ENCODE measurements at places on chromosomes 13 and 19.

GRCh38 chr13:52931539-52932431 lies 83.3 kb upstream of the PCDH8 start:
- no peak for DNase-seq

GRCh38 chr19:45863335-45863839 lies 440 bp upstream of the SYMPK start:
- no peak for DNase-seq

DNA sequence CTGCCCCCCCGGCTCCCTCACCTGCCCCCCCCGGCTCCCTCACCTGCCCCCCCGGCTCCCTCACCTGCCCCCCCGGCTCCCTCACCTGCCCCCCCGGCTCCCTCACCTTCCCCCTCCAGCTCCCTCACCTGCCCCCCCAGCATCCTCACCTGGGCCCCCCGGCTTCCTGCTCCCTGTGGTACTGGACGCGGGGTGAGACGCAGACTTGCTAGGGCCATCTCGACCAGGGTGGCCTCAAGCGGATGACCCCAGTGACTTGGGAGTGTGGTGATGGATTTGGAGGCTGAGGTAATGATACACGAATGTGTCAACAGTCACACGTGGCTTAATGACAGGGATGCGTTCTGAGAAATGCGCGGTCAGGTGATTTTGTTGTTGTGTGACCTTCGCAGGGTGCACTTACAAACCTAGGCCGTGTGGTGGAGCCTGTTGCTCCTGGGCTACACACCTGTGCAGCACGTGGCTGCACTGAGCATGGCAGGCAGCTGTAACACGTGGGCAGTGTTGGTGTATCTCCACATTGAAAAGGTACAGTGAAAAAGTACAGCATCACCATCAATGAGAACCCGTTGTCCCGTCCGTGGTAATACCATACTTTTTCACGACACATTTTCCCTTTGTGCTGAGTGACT lies 197.8 kb downstream of the TEX29 start:
- DNase-seq = no peak

DNA sequence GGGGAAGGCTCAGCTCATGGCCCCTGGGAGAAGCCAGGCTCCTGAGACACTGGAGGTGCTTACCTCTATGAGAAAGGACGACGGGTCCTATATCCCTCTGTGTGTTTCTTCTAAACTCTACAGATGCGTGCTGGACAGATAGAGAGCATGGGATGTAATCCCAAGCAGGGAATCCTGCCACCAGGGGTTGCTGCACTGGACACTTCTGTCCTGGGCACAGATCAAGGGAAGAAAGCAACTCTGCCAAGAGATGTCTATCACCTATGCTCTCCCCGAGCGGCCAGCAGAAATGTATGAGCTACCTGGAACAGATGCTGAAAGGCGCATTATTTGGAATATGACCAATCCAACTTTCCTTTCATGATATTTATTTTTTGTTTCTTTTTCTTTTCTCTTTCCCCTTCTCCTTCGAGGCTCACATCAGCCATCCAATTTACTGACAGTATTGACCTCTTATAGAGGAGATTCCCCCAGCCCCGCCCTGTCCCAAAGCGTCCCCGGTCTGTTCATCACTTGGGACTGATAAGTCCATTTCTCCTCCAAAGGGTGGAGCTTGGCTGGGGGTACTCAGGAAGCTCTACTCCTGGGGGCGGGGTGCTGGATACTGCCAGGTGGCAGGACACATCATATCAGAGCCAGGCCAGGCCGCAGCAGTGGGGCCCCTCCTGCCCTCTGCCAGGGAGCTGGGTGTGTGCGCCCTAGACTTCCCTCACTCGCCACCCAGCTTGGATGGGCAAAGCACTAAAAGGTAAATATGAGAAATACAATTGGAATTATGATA lies 34.2 kb downstream of the TSHZ3 start:
- no peak for DNase-seq

DNA sequence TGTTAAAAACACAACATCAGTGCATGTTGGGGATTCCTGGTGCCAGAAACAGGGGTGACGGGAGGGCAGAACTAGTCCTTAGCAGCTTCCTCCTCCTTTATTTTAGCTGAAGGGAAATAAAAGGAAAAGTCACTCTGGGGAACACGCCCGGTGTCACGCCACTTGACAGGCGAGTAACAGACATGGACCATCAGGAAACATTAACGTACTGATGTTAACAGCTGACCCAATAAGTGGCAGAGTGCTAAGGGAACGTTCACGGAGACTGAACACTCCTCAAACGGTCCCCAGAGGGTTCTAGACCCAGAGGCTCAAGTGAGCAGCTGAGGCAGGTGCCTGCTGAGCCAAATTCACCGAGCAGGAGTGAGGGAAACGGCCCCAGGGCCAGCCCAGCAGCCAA lies 13.9 kb upstream of the EIF3G start:
- no peak for DNase-seq

GRCh38 chr13:23202383-23202782 lies 21.6 kb downstream of the SGCG start:
- no peak for DNase-seq

GRCh38 chr13:114015111-114015968 lies 41.5 kb upstream of the C13orf46 start:
- DNase-seq = no peak

GRCh38 chr13:73521290-73521624 lies 462.5 kb downstream of the KLF5 start:
- peak; percentile 2 for DNase-seq

- no peak for DNase-seq
These were observed 711.4 kb downstream of the DIAPH3 start for GRCh38 chr13:59452189-59452890.

DNA sequence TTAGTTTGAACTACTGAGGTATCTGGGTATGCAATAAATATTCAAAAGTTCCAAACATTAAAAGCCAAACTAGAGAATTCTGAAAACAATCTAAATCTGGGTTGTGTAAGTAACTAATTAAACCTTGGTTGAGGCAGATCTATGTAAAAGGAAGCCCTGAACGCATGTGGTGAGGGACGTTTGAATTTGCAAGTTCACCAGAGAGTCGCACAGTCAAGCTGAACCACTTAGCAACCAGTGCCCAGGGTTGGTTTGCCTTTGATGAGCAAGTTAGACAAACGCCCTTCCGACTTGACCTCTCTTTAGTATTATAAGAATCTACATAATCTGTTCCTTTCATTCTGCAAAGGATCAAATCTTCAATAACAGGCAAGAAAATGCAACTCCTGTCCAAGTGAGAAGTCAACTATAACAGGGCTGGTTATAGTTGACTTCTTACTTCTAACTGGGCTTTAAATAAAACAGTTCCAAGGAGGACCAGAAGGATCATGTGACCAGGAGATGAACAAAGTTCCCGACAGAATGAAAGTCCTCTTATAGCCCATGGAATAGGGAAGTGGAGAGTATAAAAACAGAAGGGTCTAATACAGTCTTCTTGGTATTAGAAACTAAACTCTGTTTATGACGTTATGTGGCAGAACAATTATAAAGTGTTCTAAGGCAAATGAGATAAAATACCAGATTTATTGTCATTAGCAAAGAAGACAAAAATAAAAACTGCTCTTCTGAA lies 40.6 kb downstream of the PHF11 start:
- DNase-seq = no peak

GRCh38 chr19:2887391-2887914 lies 13.3 kb upstream of the ZNF57 start:
- peak; percentile 69 for DNase-seq

- peak; percentile 18 for DNase-seq
These were observed 33.9 kb upstream of the CEACAM21 start for GRCh38 chr19:41541990-41542584.

GRCh38 chr13:82713687-82714405 lies 1168.4 kb downstream of the SLITRK1 start:
- DNase-seq = peak; percentile 82

DNA sequence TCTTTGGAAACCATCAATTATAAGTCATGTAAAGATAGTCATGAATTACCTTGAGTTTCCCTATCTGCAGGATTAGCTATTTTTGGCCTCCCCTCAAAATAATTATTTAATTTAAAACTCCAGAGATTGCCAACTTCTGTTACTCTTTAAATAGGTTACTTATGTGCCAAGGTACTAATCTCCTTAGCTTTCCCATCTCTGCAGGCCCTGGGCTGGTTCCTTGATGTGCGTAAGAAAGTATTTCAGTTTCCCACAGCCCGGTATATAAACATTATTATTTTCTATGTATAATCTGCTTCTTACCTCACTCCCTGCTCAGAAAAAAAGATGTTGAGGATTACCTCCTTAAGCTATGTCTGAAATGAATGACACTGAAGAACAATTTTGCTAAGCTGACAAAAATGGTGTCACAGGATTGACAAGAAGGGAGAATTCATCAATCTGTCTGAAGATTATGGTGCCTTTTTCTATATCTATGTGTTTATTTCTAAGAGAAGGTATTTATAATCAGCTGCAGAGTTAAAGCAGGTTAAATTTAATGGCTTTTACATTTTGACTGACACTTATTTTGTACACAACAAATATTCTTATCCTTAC lies 1697.2 kb upstream of the PCDH20 start:
- DNase-seq = no peak

GRCh38 chr13:91904005-91904404 lies 505.6 kb downstream of the GPC5 start:
- DNase-seq = no peak

GRCh38 chr13:42859760-42860159 lies 78.4 kb downstream of the FAM216B start:
- no peak for DNase-seq

- DNase-seq = no peak
These were observed 195.5 kb downstream of the KATNAL1 start for GRCh38 chr13:30111810-30112209.

Measured in iris pigment epithelial cell (primary cell).